Left hindlimb (tissue), 1 donor: ENCODE measurements at places on chromosomes 1 and 21.

- peak; percentile 20 for DNase-seq
These were observed 11.3 kb downstream of the GRIK1 start for GRCh38 chr21:29928537-29928936.

DNA sequence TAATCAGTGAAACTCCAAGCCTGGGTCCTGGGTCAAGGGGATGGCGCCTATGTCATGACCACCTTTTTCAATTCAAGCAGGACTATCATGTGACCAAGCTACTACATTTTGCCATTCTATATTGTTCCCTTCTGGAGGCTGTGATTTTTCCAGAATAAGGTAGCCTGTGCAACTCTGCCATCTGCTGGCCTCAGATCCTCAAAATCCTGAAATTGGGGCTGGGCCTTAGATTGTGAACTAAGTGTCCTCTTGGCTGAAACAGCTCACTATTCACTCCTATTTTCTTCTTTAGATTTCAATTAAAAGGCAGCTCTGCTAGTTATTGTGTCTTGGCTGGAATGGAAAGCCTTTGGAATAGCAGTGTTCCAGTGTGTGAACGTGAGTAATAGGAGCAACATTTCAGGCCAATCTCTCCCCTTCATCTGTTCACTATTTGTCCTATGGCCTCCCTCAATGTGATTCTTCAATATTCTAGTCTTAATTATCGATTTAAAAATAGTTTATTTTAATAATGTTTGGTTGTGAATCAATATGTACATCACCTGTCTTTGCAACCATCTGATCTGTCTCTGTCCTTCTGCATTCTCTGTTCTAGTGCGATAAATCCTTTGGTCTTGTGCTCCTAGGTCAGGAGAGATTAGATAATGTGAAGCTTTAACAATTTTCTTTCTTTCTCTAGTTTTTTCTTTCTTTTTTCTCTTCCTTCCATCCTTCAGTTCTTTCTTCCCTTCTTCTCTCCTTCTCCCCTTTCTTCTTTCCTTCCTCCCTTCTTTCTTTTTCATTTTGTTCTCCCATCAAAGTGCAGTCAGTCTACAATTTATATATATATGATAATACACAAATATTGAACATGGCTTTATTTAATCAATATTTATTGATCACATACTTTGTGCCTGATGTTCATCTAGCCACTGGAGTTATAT lies 69.8 kb downstream of the CR1 start:
- DNase-seq = no peak

DNA sequence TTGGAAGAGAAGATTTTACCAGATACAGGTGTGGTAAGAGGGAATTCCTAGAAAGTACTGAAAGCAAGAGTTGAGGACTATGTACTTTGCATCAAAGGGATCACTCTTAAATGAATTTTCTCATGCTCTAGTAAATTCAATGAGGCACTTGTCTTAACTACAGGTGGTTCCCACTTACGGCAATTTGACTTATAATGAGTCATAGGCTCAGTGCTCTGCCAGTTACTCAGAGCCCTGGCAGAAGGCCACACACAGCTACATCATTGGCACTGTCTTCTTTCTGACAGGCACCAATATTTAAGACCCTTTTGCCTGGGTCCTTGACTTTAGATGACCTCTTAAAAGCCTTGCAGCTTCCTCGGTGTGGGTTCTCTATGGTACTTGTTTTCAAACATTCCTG lies 15.9 kb upstream of the ADAMTS5 start:
- DNase-seq = no peak

GRCh38 chr1:157313240-157313807 lies 175.1 kb upstream of the ETV3 start:
- DNase-seq = no peak

GRCh38 chr1:15953294-15953771 lies 22.6 kb downstream of the ZBTB17 start:
- no peak for DNase-seq

GRCh38 chr1:228647523-228648444 lies 87.5 kb upstream of the RHOU start:
- DNase-seq = no peak

DNA sequence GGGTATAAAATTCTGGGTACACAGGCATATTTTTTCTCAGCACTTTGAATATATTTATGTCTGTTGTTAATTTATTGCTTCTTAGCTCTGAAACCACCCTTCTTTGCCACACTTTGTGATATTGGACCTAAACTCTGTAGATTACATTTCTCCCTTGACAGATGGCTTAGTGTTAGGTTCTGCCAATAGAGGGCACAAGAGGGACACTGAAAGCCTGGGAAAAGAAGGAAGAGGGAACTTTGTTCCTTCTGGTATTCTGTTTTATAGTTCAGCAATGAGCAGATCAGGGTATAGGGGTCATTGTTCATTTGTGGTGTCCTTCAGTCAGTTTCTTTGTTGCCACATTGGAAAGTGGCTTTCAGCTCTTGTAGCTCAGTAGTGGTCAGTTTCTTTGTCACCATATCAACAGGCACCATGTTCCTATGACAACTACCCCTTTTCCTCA lies 423.5 kb upstream of the PROX1 start:
- no peak for DNase-seq

DNA sequence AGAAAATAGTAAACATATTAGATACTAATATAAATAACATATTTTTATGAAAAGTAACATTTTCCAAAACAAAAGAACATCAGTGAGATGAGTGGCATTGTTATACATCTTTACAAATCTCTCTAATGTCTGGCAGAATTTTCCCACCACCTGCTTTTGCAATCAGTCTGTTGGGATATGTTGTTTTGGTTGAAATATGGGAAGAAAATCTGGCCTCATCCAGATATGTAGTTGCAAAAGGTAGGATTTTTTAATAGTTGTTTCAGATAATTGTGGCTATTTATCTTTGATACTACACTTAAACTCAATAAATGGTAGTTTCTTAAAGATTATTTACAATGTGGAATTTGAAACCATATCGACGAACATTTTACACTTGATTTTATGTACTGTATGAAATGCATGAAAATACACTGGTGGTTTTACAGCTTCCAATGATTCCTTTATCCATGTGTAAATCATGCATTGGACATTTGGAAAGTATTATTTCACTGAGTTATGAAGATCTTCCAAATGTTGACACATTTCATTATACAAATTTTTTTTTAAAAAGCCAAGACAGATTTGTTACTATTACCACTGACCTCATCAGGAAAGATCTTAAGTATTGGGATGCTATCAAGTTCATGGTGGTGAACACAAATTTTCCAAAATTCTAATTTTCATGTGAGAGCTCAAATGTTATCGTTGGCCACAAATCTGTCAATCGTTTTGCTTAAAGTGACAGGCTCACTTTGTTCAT lies 74.1 kb upstream of the CD34 start:
- DNase-seq = no peak

DNA sequence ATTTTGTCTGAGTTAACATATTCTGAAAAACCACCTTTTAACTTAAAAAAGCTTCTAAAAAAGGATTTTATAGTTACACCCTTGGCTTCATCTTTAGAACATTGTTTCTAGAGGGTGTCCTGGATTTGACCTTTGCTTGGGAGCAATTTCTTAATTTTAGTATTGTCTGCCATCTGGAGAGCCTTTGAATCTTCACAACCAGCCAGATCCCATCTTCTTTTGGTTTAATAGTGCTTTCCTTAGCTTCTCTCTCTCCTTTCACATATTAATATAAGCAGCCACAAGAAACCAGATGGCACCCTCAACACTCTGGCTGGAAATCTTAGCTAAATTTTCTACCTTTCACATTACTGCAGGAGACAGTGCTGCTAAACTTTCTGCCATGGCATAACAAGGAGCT lies 76.5 kb upstream of the TSPAN2 start:
- no peak for DNase-seq

GRCh38 chr1:112713466-112714312 lies 1.4 kb downstream of the PPM1J start:
- DNase-seq = peak; percentile 41

- no peak for DNase-seq
These were observed 169.0 kb downstream of the LBR start for GRCh38 chr1:225258811-225259210.

DNA sequence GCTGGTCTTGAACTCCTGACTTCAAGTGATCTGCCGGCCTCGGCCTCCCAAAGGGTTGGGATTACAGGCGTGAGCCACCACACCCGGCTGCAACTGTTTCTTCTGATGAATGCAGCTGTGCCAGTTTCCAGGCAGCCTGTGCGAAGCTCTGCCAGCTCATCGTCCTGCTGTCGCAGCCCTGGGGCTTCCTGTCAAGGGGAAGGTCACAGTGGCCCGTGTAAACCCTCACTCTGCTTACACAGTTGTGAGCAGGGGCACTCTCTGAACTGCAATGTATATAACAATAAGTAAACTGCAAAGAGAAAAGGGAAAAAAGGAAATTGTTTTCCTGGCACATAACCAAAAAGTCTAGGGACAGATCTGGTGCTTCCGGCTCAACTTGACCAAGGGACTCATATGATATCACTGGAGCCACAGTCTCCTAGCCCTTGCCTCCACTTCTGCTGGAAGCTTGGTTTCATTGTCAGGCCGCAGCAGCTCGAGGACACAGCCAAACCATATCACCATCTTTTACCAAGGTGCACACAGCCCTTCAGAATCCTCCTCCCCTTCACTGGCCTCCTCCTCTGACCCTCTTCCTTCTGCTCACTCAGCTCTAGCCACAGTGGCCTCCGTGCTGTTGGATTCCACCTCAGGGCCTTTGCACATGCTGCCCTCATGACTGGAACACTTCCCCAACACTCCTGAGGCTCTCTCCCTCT lies 22.8 kb upstream of the LBR start:
- no peak for DNase-seq

- no peak for DNase-seq
These were observed 95.7 kb downstream of the RHOU start for GRCh38 chr1:228830954-228831481.

DNA sequence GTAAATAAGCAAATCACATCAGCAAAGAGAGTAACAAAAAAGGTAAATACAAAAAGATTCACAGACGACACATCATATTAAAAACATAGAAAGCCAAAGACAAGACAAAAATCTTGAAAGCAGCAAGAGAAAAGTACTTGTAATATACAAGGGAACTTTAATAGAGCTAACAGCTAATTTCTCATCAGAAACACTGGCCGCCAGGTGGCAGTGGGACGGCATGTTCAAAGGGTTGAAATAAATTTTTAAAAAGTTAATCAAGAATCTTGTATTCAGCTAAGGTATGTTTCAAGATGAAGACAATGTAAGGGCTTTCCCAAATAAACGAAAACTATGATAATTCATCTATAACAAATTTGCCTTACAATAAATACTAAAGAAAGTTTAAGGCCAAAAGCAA lies 358.1 kb downstream of the LRRIQ3 start:
- DNase-seq = no peak

DNA sequence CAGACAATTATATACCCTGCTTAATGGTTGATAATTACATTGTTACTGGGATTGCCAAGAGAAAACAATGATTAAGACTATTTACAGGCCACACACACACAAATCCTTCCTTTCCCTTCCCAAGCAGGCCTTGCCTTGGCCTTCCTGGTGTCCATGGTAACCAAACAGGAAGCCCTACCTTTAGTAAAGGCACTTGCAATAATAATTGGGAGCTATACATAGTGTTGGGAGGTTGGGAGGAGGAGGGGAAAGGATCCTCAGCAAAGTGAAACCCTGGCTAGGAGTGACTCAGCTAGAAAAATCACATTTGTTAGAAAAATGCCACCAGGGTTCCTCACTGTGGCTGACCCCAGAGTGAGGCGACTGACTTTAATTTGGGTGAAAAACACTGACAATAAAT lies 122.3 kb upstream of the ADAR start:
- DNase-seq = no peak

GRCh38 chr1:227723474-227723873 lies 11.6 kb downstream of the JMJD4 start:
- no peak for DNase-seq

- no peak for DNase-seq
These were observed 26.3 kb downstream of the KCNN3 start for GRCh38 chr1:154843636-154844296.

GRCh38 chr1:164337394-164337793 lies 221.6 kb upstream of the PBX1 start:
- DNase-seq = no peak

GRCh38 chr1:186304982-186305949 lies 69.8 kb downstream of the TPR start:
- no peak for DNase-seq

DNA sequence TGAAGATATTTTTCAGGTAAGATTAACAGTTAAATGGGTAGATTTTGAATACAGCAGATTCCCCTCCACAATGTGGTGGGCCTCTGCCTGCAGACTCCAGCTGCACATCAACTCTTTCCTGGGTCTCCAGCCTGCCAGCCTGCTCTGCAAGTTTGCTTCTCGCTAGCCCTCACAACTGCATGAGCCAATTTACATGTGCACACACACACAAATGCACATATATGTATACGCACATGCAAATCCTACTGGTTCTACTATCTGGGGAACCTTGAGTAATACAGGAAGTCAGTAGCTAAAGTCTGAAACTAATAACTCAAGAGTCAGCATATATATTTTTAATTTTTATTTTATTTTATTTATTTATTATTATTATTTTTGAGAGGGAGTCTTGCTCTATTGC lies 34.8 kb upstream of the QSOX1 start:
- DNase-seq = no peak

GRCh38 chr1:64923294-64923718 lies 43.0 kb downstream of the JAK1 start:
- no peak for DNase-seq

GRCh38 chr1:218397752-218398339 lies 52.7 kb downstream of the TGFB2 start:
- no peak for DNase-seq

- DNase-seq = peak; percentile 71
These were observed 176.5 kb upstream of the HOOK1 start for GRCh38 chr1:59638231-59638711.

- DNase-seq = no peak
These were observed 42.3 kb downstream of the UBE4B start for GRCh38 chr1:10074852-10075730.

- DNase-seq = no peak
These were observed 75.1 kb downstream of the LYST start for GRCh38 chr1:235791532-235792060.

DNA sequence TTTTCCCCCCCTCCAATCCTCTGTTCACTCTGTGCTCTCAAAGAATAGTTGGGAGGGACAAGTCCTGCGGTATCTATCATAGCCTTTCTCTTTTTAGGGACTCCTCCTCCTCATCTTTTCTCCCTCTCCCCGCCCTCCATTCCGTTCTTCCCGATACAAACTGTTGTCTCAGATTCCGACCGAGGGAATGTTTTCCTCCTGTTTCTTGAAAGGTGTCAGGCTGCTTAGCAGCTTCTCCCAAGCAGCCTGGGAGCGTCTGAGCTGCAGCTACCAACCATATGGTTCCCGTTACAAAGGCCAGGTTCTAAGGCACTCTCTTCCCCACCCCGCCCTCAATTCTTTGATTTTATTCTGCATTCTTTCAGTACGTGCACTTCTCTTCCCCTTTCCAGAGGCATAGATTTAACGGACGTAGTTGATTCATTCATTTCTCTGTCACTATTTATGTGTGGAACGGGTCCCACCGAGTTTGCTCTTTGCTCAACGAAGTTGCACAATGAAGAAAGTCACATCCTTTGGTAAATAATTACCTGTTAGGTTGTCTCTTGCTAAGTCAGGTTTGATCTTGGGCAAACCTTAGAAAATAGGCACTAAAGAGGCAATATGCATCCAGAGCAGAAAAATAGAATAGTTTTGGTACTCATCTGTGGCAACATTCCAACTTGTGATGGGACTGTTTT lies 2.8 kb downstream of the ADGRL2 start:
- no peak for DNase-seq

GRCh38 chr1:218349348-218350034 lies 4.4 kb downstream of the TGFB2 start:
- no peak for DNase-seq

- no peak for DNase-seq
These were observed 3.9 kb downstream of the MTR start for GRCh38 chr1:236799001-236799400.

GRCh38 chr1:228902781-228903433 lies 167.6 kb downstream of the RHOU start:
- peak; percentile 77 for DNase-seq
